8988T (cell line): ENCODE measurements at places on chromosomes 2 and 18.

- no peak for DNase-seq
Observed at GRCh38 chr2:196242131-196242620, 70.8 kb upstream of the STK17B start.

- no peak for DNase-seq
Observed at GRCh38 chr18:41126541-41127235, 828.3 kb upstream of the PIK3C3 start.

- no peak for DNase-seq
Observed at GRCh38 chr18:10878703-10879102, 270.7 kb downstream of the PIEZO2 start.

DNA sequence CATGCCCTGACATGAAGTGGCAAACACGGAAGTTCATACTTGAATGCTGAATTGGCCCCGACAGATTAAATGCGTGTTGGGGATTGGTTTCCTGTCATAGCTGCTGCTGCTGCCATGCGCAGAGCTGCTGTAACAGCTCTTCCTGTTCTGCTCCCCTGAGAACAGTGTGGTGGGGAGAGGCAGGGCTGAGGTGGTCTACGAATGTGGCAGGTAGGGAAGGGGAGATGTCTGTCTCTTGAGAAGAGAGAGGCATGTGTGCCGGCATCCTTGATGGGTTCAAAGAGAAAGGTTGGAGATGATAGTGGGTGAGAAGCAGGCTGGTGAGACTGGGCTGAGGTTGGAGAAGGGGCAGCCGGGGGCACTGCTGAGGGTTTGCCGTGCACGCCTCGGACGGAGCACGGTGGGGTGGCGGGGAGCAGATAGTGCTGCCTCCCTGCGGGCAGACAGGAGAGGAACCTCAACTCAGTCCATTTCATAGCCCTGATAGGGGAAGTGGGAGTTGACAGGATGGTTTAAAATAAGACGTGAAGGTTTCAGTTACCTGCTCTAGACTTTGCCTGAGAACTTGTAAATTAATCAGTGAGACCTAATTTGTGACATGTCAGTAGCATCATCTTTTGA is 46.1 kb downstream of the TMEM185B start:
- no peak for DNase-seq

GRCh38 chr18:44548291-44549221 is 132.1 kb upstream of the SETBP1 start:
- DNase-seq, result no peak

DNA sequence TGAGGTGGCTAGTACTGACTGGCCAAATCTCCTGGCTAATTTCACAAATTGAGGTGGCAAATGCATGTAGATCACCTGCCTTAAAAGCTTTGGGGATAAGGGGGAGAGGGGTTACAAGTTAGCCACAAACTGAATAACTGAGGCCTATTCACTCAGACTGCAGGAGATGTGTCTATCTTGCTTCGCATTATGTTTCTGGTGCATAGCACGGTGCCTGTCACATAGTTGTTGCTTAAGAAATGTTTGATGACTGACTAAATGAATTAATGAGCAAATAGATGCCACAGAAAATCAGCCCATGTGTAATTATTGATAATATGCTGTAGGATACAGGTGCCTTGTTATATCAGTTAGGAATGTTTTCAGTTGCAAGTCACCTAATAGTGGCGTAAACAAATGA is 12.5 kb upstream of the SLC40A1 start:
- DNase-seq, result no peak

DNA sequence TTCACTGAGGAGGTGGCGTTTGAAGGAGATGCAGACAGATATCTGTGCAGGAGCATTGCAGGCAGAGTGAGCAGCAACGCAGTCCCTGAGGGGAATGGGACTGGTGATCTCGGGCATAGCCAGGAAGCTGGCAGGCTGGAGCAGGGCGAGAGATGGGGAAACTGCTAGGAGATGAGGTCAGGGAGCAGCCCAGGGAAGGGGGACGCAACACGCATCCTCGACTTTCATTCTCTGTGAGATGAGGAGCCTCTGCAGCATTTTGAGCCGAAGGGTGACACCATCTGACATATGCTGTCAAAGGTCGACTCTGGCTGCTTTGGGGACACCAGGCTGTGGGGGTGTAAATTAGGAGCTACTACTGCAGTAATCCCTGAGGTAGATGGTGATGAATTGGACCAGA is 4.3 kb upstream of the CHRNA1 start:
- no peak for DNase-seq

- no peak for DNase-seq
Observed at GRCh38 chr2:37201766-37202165, 5.5 kb downstream of the CEBPZOS start.

- DNase-seq, result no peak
Observed at GRCh38 chr2:222944552-222944951, 83.7 kb downstream of the ACSL3 start.

DNA sequence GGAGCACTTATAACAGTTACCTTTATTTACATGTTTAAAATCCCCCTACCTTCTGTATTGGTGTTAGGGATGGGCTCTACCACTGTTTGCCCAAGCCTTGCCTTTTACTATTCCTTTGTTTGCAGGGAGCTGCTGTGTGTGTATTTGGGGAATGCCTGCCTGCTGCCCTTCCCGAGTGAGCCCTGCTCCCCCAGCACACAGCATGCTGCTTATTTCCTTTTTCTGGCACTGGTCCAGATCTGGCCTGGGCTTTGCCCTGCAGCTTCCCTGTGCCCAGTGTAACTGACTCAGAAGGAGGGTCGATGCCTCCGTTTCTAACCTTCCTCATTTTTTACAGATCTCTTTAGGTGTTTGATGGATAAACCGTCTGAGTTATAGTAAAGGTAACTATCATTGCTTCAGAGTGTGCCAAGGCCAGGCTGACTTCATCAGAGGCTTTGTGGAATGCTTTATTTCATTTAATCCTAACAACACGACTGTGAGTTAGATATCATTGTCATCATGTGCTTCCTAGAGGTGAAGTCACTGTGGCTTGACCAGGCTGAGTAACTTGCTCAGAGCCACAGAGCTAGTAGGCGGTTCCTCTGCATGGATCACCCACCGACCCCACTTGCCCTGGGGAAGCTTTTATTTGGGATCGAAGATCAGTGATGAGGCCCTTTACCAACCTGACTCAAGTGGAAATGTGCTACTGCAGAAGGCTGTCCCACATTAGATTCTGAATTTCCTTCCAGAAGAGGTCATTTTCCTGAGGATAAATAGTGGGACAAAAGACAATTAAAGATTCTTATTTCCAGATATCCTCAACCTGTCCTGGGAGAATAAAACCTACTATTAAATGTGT is 238.8 kb downstream of the ZNF407 start:
- DNase-seq, result no peak

DNA sequence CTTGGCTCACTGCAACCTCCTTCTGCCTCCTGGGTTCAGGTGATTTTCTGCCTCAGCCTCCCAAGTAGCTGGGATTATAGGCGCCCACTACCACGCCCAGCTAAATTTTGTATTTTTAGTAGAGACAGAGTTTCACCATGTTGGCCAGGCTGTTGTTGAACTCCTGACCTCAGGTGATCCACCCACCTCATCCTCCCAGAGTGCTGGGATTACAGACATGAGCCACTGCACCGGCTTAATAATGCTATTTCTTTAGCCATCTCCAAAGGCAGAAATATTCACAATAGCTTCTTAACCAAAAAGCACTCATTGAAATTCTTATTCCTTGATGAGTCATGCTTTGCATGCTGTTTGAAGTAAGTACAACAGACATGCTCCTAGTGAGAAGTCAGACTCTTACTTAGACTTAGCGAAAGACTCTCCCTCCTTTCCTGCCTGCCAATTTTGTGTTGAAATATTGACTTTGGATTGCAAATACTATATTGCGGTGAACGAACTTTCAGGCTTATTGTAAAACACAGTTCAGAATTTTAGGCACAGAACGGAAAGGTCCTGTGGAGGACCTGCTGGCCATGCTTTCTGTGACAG is 4.4 kb downstream of the ACTR3 start:
- no peak for DNase-seq

- DNase-seq, result no peak
Observed at GRCh38 chr2:128281852-128282245, 36.8 kb downstream of the HS6ST1 start.

- no peak for DNase-seq
Observed at GRCh38 chr2:792687-793086, 115.5 kb upstream of the TMEM18 start.
